ENCODE measurements at places on chromosomes 5 and 9.

GRCh38 chr5:67807439-67807888 lies 408.1 kb upstream of the PIK3R1 start:
- no peak for DNase-seq

GRCh38 chr5:173051746-173052145 lies 4.4 kb upstream of the CREBRF start:
- DNase-seq = no peak

GRCh38 chr5:82421119-82421518 lies 143.0 kb upstream of the RPS23 start:
- no peak for DNase-seq

GRCh38 chr9:105921057-105921726 lies 226.9 kb downstream of the TMEM38B start:
- DNase-seq = no peak

DNA sequence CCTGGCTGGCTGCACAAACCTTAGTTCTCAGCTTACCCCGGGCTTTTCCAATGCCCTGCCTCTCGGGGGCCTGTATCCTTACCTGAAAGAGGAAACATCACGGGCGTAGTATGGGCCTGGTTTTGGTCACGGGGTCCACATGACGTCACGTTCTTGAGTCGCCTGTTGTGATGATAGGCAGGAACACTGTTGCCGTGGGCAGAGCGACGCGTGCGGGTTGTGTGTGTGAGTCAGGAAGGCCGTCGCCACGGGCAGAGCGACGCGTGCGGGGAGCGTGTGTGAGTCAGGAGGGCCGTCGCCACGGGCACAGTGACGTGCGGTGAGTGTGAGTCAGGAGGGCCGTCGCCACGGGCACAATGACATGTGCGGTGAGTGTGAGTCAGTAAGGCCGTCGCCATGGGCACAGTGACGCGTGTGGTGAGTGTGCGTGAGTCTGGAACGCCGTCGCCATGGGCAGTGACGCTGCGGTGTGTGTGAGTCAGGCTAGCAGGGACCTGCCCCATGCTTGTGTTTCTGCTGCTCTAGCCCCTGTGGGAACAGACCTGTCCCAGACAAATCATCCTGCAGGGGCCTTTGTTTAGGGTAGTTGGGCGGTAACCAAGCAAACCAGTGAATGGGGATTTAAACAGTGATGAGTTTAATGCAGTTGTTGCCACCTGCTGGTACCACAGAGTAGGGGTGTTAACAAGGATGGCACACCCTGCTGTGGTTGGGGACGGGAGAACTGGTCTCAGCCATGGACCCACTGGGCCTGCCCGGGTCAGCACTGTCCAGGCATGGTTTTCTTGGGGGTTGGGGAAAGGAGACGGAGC lies 19.8 kb downstream of the TRIP13 start:
- DNase-seq = peak; percentile 65

DNA sequence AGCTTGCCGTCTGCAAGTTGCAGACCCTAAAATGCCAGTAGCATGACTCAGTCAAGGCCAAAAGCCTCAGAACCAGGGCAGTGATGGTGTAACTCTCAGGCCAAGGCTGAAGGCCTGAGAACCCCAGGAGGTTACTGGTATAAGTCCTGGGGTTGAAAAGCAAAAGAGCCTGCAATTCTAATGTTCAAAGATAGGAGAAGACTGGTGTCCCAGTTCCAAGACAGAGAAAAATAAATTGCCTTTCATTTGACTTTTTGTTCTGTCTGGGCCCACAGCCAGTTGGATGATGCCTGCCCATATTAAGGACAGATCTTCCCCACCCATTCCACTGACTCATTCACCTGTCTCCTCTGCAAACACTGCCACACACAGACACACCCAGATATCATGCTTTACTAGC lies 673.2 kb downstream of the CDH18 start:
- DNase-seq = no peak
